ENCODE measurements at places on chromosomes 2 and 18.

- no peak for DNase-seq
These were observed 6.0 kb upstream of the PRKD3 start for GRCh38 chr2:37330681-37331080.

DNA sequence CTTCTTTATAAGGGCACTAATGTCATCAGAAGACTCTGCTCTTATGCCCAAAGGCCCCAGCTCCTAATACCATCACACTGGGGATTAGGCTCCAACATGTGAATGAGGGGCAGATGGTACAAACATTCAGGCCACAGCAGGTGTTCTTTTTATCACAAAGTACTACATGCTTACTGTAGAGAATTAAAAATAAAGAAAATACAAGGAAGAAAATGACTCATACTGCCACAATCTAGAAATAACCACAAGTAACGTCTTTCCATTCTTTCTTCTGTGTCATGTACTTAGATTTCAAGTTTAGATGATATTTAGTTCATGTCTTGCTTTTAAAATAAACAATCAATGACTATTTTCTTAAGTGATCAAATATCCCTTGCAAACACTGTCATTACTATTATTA, 100.3 kb upstream of the NEDD4L start:
- DNase-seq: no peak

- no peak for DNase-seq
These were observed 65.4 kb downstream of the CRACDL start for GRCh38 chr2:98870516-98871158.

GRCh38 chr2:3121601-3122000, 256.0 kb downstream of the EIPR1 start:
- no peak for DNase-seq

DNA sequence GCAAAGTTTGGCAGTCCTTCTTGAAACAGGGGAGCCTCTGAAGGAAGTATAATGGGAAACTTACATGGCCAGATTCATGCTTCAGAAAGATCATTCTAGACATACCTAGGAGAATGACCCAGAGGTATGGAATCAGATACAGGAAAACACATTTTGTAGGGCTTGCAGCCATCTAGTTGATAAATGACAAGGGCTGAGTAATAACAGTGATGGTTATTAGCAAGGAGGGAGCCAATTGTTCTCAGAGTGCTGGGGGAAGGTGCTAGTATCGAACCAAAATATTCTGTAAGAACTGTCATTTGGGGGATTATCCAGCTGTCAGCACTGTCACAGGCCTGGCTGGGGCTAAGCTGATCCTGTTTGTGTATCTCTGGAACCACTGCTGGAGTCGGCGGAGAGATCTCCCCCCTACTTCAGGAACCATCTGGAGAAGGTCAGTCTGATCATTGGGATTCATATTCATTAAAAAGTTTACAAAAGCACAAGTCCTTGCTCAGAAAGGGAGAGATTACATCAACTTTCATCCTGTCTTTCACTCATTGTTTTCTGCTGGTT, 113.8 kb upstream of the THSD7B start:
- DNase-seq: no peak

DNA sequence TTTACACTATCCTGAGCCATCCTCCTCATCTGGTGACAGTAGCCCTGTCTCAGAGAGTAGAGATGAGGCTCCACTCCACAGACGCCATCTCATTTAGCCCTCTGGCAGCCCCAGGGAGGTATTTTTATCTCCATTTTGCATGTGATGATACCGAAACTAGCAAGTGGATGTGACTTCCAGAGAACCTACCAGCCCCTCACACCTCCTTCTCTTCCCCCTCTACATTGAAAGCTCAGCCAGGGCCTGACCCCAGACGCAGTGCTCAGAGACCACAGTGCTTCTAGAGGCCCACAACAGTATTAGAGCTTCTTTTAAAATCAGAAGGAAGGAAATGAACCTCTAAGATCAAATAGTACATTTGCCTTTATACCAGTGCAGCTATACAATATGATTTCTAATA, 8.3 kb downstream of the GYPC start:
- DNase-seq: no peak

Data from esophagus squamous epithelium (tissue), 5 donors.